Aorta (tissue), 5 donors: ENCODE measurements at places on chromosomes 4 and X. TPM values are rescaled to one million over a fixed set of nuclear protein-coding genes. Genes with fewer than 3 reads are reported as not detected.

DNA sequence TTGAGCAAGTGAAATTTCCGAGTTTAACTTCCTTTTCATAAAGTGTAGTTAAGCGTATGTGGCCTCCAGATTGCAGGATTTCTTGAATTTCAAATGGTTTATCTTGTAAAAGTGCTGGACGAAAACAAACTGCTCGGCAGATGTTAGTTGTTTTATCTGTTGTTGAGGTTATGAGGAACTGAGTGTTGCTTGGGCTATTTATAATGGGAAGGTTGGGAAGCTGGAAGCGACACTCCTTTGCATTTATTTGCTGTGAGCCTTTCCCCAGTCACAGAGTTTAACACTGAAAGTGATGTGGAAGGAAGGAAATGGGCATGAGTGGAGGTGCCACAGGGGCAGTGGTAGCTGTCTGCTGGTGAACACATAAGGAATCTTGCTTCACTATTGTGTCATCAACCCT is 284.9 kb downstream of the PCDH7 start:
- H3K4me3 ChIP-seq, result no peak overlapping the region
- H3K36me3 ChIP-seq, result no peaks in the 10 kb centered on the region
- H3K27ac ChIP-seq, result no peak overlapping the region
- no peaks in the 10 kb centered on the region for H3K27me3 ChIP-seq
- peaks cover 4% of the 10 kb centered on the region for H3K4me1 ChIP-seq

DNA sequence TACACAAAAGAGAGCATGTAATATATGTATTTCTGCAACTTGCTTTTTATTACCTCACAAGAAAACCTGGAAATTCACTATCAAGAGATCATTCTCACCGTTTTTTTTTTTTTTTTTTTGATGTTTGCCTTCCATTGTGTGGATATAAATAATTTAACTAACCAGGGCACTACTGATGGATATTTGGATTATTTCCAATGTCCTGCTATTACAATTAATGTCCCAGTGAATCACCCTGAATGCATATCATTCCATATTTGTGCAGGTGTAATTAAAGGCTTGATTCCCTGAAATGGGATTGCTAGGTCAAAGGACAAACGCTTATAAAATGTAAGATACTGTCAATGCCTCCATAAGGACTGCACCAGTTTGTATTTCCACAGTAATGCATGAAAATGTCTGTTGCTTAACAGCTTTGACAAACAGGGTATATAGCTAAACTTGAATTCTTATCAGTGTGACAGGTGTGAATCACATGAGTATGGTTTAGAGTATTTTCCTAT is 87.8 kb downstream of the NCAPG start:
- no peak overlapping the region for H3K4me3 ChIP-seq
- no peaks in the 10 kb centered on the region for H3K36me3 ChIP-seq
- no peak for DNase-seq
- no peaks in the 10 kb centered on the region for H3K27me3 ChIP-seq
- no peak overlapping the region for H3K27ac ChIP-seq

GRCh38 chr4:152784490-152785350 is 5.0 kb downstream of the ARFIP1 start:
- H3K27me3 ChIP-seq, result no peaks in the 10 kb centered on the region
- no peak for DNase-seq
- no peak overlapping the region for H3K27ac ChIP-seq
- H3K4me1 ChIP-seq, result no peaks in the 10 kb centered on the region

GRCh38 chrX:21960569-21961541 is 20.3 kb downstream of the SMS start:
- H3K4me1 ChIP-seq, result peaks cover 7% of the 10 kb centered on the region
- H3K27me3 ChIP-seq, result no peaks in the 10 kb centered on the region
- no peak overlapping the region for H3K4me3 ChIP-seq
- no peak overlapping the region for H3K27ac ChIP-seq
- no peak for DNase-seq

GRCh38 chrX:118773782-118774181 is 46.4 kb downstream of the IL13RA1 start:
- DNase-seq, result no peak
- no peaks in the 10 kb centered on the region for H3K36me3 ChIP-seq
- no peak overlapping the region for H3K4me3 ChIP-seq
- H3K4me1 ChIP-seq, result no peaks in the 10 kb centered on the region

DNA sequence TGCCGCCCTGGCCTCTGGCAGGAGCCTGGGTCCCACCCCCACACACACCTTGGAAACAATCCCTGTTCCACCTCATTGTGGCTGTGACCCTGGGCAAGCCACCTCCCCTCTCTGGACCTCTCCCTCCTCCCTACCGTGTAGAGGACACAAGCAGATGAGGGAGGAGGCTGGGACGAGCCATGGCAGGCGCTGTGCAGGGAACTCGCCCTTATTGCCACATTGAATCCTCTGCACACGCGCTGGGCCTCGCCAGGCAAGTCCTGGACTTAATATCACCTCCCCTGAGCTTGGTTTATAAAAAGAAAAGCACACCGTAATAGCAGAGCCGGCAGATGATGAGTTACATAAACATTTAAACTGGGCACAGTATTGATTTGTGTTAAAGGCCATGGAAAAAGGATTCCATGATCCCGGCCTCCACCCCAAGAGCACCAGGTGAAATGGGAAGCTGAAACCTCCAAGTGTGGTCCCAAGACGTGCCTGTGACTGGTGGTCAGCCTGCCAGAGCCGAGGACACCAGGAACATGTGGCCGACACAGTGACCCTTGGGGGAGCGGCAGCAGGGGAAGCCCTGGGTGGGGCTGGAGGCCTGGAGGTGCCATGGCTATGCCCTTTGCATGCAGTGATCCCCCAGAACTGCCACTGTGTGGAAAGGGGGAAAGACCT is 81.1 kb downstream of the PPP2R2C start:
- no peak for DNase-seq
- H3K4me3 ChIP-seq, result no peak overlapping the region
- no peaks in the 10 kb centered on the region for H3K27me3 ChIP-seq
- no peaks in the 10 kb centered on the region for H3K36me3 ChIP-seq
- no peak overlapping the region for H3K27ac ChIP-seq

DNA sequence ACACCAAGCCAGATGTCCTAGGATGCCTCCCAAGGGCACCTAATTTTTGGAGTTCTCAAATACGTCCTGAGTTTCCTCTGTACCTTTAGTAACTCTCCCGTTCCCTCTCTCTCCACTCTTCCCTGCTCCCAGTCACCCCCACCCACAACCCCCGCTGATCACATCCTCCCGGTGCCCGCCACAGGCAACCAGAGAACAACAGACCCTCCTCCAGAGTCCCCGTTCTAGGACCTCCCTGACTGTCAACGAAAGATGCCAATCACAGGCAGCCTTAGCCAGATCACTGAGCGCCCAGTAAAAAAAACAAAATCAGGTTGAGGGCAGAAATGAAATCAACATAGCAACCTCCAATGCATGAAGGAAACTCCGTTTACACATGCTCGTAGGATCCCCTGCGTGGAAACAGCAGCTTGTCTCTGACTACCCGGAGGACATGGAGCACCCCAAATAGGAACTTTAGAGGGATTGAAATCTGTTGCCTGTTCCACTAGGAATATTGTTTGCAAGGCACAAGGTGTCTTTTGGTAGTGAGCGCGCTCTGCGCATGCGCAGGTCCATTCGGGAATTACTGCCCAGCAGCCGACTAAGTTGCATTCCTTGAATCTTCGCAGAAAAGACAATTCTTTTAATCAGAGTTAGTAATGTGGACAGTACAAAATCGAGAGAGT is at the start of gene GABRB1:
Gene GABRB1 (plus strand): TSS at position 557 of the 668 bp plus-strand sequence.
- no peaks in the 10 kb centered on the region for H3K36me3 ChIP-seq
- no peaks in the 10 kb centered on the region for H3K4me1 ChIP-seq
- no peak within 1 kb of the TSS for H3K27ac ChIP-seq
- no peak within 1 kb of the TSS for H3K4me3 ChIP-seq
- H3K27me3 ChIP-seq, result no peaks in the 10 kb centered on the region

DNA sequence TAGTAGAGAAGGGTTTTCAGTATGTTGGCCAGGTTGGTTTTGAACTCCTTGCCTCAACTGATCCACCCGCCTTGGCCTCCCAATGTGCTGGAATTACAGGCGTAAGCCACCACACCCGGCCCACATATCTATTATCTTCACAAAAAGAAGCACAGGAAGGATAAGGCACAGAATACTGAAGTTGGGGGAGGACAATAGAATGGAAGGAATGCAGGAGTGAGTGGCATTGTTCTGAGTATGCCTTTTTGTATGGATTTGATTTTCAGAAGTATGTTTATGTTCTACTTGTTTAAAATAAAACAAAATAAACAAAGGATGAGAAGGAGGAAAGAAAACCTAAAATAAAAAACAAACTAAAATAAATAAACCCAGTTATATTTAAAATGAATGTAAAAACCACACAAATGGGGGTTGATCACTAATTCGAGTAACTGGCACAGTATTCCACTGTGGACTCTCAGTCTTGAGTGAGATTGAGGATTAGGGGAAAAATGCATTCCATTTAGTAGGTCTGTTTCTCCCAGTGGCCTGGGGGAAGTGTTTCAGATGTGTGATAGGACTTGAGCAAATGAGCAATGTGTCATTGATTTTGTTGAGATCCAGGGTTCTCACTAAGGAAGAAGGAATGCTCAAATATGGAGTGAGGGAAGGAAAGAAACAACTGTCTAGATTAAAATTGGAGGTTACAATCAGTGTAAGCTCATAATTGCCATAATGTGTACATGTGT is 109.0 kb upstream of the C1QTNF7 start:
- peaks cover 7% of the 10 kb centered on the region for H3K4me1 ChIP-seq
- no peak for DNase-seq
- no peaks in the 10 kb centered on the region for H3K27me3 ChIP-seq
- H3K4me3 ChIP-seq, result no peak overlapping the region

- H3K4me1 ChIP-seq, result no peaks in the 10 kb centered on the region
- H3K27me3 ChIP-seq, result no peaks in the 10 kb centered on the region
- DNase-seq, result no peak
- no peak overlapping the region for H3K4me3 ChIP-seq
- H3K36me3 ChIP-seq, result no peaks in the 10 kb centered on the region
These were observed 98.1 kb downstream of the DCTD start for GRCh38 chr4:182818926-182819730.

DNA sequence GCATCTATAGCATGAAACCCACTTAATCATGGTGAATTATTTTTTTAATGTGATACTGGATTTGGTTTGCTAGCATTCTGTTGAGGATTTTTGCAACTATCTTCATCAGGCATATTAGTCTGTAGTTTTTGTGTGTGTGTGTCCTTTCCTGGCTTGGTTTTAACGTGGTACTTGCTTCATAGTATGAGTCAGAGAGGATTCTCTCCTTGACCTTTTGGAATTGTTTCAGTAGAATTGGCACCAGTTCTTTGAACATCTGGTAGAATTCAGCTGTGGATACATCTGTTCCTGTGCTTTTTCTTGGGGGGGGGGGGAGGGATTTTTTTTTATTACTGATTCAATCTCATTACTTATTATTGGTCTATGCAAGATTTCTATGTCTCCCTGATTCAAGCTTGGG is 232.0 kb upstream of the KLF8 start:
- H3K4me3 ChIP-seq, result no peak overlapping the region
- no peak overlapping the region for H3K27ac ChIP-seq
- no peaks in the 10 kb centered on the region for H3K4me1 ChIP-seq

DNA sequence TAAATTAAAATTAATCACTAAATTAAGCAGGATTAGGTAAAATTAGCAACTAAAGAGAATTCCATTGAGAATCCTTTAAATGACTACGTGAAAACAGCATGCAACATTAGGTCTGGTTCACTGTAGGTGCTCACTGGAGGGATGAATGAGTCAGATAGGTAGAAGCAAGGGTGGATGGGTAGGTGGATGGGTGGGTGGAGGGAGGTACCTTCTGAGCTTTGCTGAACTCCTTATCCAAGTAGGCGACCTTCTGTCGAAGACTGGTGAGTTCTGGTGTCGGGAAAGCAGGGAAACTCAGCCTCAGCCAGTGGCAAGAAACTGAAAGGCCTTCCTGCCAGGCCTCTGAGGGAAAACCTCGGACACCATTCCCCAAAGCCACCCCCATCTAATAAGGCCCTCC is 3.0 kb downstream of the GRIPAP1 start:
- no peaks in the 10 kb centered on the region for H3K36me3 ChIP-seq
- H3K4me3 ChIP-seq, result no peak overlapping the region
- no peak for DNase-seq
- H3K27ac ChIP-seq, result no peak overlapping the region

DNA sequence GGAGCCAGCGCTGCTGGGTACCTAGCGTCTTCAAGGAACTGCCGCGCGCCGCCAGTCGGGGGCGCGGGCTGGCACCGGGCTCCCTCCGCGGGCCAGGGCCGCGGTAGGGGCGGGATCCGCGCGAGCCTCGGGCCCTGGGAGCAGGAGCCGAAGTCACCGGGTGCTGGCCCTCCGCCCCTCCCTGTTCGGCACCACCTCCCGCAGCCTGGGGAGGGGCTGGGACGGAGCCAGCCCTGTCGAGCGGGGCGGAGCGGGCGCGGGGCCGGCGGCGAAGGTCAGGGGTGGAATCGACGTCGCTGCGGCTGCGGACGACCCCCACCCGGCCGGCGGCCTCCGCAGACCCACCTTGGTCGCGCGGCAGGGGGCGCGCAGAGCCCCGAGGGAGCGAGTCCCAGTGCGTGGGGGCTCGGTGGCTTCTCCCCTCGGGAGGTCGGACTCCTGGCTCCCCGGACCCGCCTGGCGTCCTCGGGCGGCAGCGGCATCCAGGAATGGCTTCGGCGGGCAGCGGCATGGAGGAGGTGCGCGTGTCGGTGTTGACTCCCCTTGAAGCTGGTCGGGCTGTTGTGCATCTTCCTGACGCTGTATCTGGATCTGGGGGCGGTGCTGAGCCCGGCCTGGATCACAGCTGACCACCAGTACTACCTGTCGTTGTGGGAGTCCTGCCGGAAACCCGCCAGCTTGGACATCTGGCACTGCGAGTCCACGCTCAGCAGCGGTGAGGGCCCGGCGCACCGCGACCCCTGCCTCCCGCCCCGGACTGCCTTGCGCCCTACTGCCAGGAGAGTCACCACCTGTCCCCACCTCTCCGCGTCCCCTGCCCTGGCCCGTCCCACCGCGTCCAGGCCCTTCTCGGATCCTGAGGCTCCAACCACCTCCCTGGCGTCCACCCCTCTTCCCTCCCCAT is 50.5 kb upstream of the FAM47C start:
- H3K27me3 ChIP-seq, result no peaks in the 10 kb centered on the region
- H3K36me3 ChIP-seq, result no peaks in the 10 kb centered on the region
- peak overlapping the region; percentile 20 for H3K4me3 ChIP-seq
- no peak overlapping the region for H3K27ac ChIP-seq
- DNase-seq, result peak; percentile 43
- no peaks in the 10 kb centered on the region for H3K4me1 ChIP-seq

DNA sequence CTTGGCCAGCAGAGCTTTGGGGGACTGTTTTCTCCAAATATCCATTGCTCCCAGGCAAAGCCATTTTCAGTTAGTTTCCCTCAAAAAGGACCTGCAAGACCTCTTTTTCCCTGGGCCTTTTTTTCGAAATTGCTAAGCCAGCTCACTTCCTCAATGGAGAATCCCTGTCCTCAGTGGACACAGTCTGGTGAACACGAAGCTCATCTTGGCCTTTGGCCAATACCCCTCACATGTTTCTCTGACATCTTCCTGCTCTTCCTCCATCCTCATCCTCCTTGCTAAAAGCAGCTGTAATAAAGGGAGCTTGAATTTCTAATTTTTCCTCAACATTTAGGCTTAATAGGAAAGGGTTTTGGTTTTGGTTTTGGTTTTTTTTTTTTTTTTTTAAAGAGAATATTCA is 17.6 kb upstream of the PRPS1 start:
- no peak overlapping the region for H3K4me3 ChIP-seq
- no peak for DNase-seq
- H3K27me3 ChIP-seq, result no peaks in the 10 kb centered on the region
- H3K36me3 ChIP-seq, result no peaks in the 10 kb centered on the region

- H3K36me3 ChIP-seq, result no peaks in the 10 kb centered on the region
- no peaks in the 10 kb centered on the region for H3K4me1 ChIP-seq
- H3K4me3 ChIP-seq, result no peak overlapping the region
- no peaks in the 10 kb centered on the region for H3K27me3 ChIP-seq
- no peak for DNase-seq
These were observed 134.3 kb upstream of the VCX2 start for GRCh38 chrX:8305350-8305749.

SLC49A3 gene
- total RNA-seq, result 10.8 TPM

TLR3 gene
- 14.9 TPM for total RNA-seq

PRICKLE3 gene
- total RNA-seq, result 11.9 TPM
